Stimulated activated CD4-positive, alpha-beta T cell treated with anti-CD3 and anti-CD28 coated beads, TNF-alpha, amount 100 ng/mL, for 48 hours (primary cell): ENCODE measurements at places on chromosomes 6 and 20.
A peak's percentile ranks its signal among the peaks of the same experiment; 100 is the strongest.

GRCh38 chr6:125844989-125845388 is 54.2 kb downstream of the NCOA7 start:
- no peak for DNase-seq

GRCh38 chr6:24743944-24744335 is 25.0 kb upstream of the C6orf62 start:
- no peak for DNase-seq

DNA sequence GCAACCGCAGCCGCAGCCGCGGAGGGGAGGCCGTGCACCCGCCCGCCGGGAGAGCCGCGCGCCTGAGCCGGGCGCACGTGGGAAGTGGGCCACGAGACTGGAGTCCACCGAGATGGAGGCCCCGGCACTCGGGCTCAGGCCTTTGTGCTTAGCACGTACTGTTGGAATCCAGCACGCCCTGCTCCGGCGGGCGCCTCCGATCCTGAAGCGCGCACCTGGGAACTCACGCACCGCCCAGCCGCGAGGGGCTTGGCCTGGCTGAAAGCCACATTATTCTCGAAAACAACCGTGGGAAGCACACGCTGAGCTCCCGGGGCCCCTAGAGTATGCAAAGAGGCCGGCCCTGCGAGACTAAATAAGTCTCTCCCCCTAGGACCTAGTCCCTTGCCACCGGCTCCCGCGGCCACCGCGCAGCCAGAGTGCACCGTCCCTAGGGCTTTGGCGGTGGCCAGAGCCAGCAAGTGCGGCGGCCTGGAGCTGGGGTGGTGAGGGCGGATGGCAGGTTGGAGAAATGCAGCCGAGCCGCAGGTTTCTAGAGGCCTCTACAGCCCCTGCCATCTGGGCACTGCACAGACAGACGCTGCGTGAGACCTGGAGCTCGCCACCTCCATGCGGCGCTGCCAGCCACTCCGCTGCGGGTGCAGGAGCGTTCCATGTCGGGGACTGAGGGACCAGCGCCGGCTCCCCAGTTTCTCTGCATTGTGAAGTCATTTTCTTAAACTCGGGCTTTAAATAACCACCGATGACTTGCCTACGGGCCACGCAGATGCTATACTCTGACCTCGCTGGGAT is 42.0 kb upstream of the LY86 start:
- no peak for DNase-seq

- no peak for DNase-seq
These were observed 14.9 kb upstream of the DDO start for GRCh38 chr6:110430236-110430635.

DNA sequence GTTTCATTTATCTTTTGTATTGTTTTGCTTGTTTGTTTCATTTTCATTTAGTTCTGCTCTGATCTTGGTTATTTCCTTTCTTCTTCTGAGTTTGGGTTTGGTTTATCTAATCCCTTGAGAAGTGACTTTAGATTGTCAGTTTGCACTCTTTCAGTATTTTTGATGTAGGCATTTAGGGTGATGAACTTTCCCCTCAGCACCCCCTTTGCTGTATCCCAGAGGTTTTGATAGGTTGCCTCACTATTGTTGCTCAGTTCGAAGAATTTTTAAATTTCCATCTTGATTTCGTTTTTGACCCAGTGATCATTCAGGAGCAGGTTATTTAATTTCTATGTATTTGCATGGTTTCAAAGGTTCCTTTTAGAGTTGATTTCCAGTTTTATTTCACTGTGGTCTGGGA is 119.6 kb upstream of the SSTR4 start:
- no peak for DNase-seq

DNA sequence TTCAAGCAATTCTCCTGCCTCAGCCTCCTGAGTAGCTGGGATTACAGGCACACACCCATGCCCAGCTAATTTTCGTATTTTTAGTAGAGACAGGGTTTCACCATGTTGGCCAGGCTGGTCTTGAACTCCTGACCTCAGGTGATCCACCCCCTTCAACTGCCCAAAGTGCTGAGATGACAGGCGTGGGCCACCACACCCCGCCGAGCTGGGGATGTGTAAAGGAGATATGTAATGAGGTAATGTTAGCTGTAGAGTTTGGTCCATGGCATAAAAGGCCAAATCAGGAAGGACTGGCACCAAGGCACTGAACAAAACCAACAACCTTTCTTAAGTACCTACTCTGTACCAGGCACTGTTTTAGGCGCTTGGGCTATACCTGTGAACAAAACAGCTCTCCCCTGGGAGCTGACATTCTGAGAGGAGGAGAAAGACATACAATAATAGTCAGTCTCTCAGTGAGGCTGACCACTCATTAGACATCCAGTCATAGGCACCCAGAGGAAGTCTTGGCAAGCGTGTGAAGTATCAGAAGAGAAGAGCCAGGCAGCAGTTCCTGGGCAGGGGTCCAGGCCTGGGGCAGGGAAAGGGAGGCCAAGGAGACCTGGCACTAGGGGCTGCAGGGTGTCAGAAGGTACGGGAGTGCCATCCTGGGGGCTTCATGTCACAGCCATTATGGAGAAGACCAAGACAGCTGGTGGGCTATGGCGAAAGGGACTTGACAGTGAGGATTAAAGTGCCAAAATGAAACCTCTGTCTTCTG is 164.8 kb upstream of the DTNBP1 start:
- DNase-seq, result no peak

DNA sequence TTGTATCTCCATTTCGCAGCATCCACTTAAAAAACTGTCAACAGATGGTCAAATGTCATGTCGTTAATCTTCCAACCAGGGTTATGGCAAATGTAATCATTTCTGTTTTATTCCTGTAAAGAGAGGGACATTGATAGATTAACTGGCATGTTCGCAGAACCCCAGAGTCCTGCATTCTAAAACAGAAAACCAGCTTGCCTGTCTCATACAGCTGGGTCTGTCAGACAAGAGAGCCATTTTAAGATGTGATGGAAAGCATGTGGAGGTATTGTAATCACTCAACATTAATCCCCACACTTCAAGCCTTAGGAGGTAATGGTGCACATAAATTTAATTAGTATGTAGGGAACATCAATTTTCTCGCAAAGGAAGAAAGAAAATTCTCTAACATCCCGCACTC is 4.4 kb downstream of the SMLR1 start:
- no peak for DNase-seq

- DNase-seq, result no peak
These were observed 377.8 kb downstream of the UTRN start for GRCh38 chr6:144662812-144663365.

DNA sequence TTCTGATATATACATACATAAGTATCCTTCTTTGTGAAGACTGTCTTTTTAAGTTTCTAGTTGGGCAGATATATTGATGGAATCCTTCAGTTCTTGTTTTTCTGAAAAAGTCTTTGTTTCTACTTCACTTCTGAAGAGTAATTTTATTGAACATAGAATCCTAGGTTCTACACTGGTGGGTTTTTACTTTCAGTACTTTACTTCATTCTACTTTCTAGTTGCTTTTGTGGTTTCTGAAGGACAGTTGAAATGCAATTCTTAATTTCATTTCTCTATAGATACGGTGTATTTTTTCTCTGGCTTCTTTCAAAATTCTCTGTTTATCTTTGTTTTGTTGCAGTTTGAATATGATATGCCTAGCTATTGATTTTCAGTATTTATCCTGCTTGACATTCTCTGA is 105.3 kb downstream of the HMGCLL1 start:
- DNase-seq, result no peak

DNA sequence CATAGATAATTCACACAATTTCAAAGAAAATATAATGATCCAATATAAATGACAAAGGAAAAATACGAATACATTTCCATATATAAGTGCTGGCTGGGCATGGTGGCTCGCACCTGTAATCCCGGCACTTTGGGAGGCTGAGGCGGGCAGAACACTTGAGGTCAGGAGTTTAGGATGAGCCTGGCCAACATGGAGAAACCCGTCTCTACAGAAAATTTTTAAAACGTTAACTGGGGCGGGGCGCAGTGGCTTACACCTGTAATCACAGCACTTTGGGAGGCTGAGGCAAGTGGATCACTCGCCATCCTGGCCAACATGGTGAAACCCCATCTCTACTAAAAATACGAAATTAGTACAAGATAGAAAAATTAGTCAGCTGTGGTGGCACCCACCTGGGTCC is 14.9 kb upstream of the MAPK13 start:
- DNase-seq, result no peak

GRCh38 chr20:37441023-37441422 is 80.0 kb upstream of the NNAT start:
- no peak for DNase-seq

- no peak for DNase-seq
These were observed 23.3 kb downstream of the MYCT1 start for GRCh38 chr6:152720974-152721373.

- no peak for DNase-seq
These were observed 426.4 kb upstream of the CITED2 start for GRCh38 chr6:139800837-139801236.

DNA sequence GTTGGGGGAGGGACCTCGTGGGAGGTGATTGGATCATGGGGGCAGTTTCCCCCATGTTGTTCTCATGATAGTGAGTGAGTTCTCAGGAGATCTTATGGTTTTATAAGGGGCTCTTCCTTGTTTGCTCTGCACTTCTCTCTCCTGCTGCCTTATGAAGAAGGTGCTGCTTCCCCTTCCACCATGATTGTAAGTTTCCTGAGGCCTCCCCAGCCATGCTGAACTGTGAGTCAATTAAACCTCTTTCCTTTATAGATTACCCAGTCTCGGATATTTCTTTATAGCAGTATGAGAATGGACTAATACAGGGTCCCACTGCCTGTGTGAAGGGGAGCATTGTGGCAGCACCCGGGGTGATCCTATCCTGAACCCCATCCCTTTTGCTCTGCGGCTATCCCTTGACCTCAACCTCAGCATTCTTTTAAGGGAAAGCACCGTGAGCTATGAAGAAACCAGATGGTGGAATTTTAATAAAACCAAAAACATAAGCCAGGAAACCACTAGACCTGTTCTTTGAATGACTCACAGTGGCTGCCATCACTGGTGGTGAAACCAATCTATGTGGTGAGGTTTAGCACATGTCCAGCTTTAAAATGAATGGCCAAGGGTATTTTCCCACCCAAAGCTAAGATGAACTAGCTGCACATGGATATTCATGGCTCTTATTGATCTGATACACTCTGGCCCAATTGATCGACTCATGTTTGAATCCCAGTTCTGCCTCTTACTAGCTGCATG is 62.2 kb downstream of the ZDHHC14 start:
- DNase-seq, result no peak

- no peak for DNase-seq
These were observed 155.5 kb downstream of the PRL start for GRCh38 chr6:22141241-22141745.

DNA sequence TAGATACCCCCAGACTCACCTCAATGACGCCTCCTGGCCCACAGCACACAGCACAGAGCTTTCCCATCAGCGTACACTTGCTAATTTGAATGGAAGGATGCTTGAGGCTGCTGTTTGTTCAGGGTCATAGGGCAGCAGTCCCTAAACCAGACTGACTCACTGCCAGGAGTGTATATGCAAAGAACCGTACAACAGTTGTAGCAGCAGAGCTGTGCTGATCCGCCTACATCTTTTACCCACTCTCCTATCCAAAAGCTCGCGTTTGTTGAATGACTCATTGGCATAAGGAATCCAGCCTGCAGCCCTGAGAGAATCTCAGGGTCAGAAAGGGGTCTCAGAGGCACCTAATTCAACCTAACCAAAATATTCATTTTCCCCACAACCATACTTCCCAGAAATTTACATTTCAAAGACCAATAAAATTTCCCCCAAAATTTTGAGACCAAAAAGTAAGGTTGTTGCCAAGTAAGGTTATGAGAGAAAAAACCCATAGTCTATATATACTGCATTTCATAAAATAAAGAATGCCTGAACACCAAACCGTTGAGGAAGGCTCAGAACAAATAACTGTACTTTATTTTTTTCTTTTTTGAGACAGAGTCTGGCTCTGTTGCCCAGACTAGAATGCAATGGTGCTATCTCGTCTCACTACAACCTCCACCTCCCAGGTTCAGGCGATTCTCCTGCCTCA is 35.3 kb upstream of the CCND3 start:
- DNase-seq, result peak; percentile 37

DNA sequence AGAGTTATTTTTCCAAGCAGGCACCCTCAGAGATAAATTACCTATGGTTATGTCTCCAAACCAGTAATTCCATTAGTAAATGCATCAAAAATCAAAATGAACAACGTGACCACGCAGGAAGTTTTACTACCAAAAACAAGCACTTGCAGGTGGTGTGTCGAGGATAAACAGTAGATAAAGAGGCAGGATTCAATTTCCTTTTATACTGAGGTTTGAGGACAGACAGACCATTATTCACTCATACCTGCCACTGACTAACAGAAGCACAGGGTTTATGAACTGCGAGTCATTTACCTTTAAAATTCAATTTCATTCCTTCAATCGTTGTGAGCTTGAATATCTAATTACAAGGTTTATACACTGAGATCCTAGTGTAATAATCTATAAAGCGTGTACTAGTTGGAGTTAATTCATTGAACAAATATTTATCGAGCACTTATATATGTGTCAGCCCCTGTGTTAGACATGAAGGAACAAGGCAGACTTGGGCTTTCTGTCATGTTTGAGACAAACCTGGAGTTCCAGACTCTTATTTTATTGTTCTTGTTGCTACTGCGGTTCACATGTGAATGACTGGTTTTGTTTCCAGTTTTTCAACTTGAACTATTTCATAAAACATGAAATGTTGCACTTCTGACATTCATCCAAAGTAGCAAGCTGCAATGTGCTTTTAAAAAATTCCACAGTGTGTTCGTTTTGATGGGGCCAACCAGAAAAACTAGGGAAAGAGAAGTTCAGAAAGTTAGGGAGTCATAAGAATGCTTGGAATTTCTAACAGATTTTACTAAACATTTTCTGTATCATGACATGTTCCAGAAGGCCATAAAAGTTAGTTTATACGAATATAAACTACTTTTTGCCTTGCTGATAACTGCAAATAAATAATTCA is 205.6 kb downstream of the UST start:
- no peak for DNase-seq

- no peak for DNase-seq
These were observed 65.9 kb downstream of the PKIB start for GRCh38 chr6:122676146-122676545.

DNA sequence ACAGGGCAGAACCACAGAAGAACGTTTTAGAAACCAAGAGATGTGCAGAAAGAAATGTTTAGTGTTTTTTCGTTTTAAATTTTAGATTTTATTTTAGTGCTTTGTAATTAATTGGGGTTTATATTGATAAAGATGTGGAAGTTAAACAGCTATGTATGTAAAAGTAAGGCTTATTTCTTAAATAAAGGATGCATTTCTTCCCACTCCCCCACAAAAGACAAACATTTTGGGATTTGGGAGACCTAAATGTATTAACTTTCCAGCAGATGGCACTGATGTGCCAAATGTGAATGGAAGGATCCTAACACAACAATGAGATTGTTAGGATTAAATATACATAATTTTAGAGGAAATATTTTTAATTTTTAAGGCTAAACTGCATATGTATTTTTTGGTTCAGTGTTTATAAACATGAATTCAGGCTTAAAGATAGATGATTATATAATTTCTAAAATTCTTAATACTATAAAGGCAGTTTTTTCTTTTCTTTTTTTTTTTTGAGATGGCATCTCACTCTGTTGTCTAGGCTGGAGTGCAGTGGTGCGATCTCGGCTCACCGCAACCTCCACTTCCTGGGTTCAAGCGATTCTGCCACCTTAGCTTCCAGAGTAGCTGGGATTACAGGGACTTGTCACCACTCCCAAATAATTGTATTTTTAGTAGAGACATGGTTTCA is 12.0 kb downstream of the PFDN4 start:
- DNase-seq, result no peak
